Activated CD4-positive, alpha-beta T cell treated with anti-CD3 and anti-CD28 coated beads, Interleukin-2, amount 50 U/mL, for 48 hours (primary cell): ENCODE measurements at places on chromosomes 1 and 21.

- no peak for DNase-seq
Measured at GRCh38 chr1:240693036-240693435, 81.1 kb upstream of the GREM2 start.

DNA sequence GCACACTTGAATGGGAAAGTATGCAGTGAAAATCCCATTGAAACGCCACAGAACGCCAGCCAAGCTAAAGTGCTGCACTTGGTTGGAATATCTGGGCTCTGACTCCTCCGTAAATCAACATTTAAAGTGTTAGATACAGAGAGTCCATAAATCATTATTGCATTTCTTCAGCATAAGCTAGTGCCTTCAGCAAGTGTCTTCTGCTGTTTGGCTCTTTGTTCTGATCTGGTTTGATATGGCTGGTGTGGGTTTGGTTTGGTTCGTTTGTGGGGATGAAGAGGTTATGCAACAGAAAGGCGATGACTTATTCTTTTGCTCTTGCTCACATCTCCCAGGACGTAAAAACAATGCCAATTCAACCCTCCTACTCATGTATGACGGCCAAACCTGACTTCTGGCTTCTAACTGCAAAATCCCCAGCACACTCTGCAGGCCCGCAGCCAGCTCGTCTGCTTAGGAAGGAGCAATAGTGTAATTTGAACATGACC lies 121.8 kb upstream of the ERG start:
- no peak for DNase-seq

DNA sequence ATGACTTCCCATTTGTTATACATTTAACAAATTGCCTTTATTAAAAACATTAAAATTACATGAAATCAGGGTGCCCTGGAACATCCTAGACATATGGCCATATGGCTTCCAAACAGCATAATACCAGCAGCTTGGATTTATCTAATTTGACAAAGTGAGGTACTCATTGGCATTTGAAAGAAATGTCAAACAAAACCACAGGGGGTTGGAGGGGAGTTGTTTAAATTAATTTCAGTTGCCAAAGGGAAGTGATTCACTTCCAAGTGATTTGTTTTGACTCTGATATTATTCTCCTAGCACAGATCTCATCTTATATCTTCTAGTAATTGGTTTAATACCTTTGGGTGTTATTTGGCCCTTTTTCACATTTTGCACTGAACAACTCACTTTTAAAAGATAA lies 24.5 kb upstream of the POU2F1 start:
- DNase-seq, result no peak

GRCh38 chr21:14736672-14737071 lies 190.6 kb upstream of the SAMSN1 start:
- no peak for DNase-seq

- no peak for DNase-seq
Measured at GRCh38 chr1:108077991-108078390, 113.0 kb upstream of the VAV3 start.

- DNase-seq, result peak; percentile 50
Measured at GRCh38 chr1:23558140-23558871, 995 bp downstream of the ID3 start.

DNA sequence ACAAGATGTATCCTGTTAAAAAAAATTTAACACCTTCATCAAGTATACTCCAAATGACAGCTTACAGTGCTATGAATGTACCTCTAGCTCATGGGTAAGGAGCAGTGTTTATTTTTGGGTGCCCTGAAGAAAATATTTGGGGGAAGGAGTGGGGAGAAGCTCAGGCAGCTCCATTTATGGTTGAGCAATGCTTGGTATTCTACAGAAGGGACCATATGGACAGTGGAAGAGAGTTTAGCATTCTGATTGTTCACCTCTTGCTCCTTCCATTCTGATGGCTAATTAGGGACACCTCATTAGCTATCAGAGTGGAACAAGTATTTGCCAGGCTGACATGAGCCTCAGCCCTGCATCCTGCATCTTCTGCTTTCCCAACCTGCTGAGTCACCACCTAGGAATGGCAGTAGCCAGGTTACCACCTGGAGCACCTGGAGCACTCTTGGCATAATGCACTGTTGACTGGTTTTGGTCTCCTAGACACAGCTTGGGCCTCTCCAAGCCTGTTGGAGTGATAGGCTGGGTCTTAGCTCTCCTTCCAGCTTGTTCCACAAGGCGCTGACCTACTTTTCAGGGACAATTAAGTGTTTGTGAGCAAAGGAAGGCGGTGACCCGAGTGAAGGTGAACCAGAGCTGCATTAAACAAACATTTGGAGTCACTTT lies 62.0 kb upstream of the MACF1 start:
- no peak for DNase-seq

GRCh38 chr1:94039514-94039870 lies 81.5 kb downstream of the ABCA4 start:
- peak; percentile 67 for DNase-seq

DNA sequence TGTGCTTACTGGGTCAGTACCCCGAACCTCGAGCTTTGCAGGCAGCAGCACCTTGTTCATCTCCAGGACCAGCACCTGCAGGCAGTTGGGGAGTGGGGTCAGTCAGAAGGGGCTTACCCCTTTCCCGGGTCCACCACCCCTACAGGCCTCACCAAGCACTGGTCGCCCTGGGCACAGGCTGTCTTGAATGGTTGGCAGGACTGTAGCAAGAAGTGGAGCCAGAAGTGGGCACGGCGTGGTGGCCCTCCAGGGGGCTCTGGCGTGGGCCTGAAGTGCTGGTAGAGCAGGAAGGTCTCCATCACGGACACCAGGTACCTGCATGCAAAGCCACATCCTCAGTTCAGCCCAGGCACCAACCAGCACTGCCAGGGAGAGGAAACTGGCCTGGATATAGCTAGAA lies 5.2 kb downstream of the MAP3K6 start:
- no peak for DNase-seq

GRCh38 chr1:40381268-40382107 lies 8.0 kb downstream of the SMAP2 start:
- DNase-seq, result no peak

DNA sequence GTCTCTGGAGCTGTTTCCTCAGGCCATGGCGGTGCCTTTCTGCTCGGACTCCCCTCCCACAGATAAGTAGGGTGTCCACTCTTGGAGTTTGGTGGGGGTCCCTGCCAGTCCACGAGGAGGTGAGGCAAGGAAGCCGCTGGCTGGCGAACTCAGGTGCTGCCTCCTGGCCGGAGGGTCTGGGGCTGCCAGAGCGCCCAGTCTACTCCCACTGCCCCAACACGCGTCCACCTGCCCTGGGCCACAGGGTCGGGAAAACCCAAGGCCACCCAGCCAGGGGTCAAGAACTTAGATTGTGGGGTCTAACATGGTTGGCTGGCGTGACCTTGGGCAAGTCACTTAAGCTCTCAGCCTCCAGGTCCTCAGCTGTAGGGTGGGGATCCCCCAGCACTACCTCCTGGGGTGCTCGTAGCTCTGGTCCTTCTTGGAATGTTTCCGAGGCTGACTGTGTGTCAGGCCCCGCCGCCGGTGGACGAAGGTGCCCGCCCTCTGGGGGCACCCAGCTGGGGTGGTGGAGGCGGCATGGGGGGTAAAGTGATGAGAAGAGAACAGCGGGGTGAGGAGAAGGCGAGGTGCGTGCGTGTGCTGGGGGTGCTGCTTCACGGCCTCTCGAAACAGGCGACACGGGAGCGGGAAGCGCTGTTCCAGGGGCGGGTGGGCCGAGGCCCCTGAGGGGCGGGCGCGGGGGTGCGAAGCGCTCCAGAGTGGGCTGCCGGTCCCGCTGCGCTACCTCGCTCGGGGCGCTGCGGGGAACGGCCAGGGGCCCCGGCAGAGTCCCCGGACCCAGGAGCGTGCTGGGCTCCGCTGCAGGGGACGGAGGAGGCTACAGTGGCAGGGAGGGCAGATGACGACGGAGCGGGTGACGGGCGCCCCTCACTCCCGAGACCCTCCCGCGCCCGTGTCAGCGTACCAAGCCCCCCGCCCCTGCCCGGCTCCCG lies 1.2 kb downstream of the SH2D5 start:
- DNase-seq, result no peak

GRCh38 chr1:8163039-8163438 lies 136.9 kb upstream of the ERRFI1 start:
- DNase-seq, result no peak

DNA sequence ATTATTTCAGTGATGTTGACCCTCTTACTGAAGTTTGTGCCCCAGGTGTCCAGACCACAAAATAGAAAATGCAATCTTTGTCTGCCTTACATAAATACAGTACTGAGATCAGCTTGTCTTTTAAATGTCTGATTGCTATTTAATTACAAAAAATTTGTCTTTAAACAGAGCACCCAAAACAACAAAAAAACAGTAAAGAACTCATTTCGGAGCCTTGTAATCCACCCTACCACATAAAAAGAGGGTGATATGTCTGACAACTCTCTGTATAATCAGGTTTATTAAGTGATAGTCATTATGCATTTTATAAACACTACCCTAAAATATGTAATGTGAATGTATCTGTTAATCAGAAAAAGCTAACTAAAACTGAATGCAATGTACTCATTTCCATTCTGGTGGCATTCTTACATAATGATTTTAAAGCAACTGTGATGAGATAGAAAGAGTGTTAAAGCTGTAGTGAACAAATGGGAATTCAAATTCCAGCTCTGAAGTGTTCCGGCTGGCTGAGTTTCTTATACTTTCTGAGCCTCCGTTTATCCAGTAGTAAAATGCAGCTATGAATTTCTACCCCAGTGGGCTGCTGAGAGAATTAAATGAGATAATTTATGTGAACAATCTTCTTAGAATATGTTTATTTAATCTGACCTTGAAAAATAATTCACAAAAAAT lies 486.6 kb downstream of the USP25 start:
- no peak for DNase-seq
